ENCODE measurements at places on chromosomes 12 and 14.

DNA sequence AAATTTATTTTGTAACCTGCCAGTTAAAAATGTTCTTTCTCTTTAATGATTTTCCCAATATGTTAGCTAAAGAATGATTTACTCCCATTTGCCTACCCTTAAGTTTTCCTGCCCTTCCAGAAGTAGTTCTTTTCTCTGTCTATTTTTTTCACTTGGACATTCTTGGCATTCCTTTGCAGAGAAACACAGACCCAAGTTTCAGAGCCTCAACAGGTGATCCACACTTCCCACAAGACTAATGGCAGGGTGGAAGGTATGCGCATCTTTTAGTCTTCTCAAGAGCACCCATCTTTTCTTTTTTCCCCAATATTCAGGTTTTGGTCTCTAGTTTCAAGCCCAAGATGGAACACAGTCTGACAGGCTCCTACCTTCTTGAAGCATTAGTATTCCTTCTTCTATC lies 420.7 kb downstream of the ADAMTS20 start:
- DNase-seq, result no peak

- no peak for DNase-seq
Measured at GRCh38 chr14:54535646-54536045, 25.9 kb downstream of the CGRRF1 start.

DNA sequence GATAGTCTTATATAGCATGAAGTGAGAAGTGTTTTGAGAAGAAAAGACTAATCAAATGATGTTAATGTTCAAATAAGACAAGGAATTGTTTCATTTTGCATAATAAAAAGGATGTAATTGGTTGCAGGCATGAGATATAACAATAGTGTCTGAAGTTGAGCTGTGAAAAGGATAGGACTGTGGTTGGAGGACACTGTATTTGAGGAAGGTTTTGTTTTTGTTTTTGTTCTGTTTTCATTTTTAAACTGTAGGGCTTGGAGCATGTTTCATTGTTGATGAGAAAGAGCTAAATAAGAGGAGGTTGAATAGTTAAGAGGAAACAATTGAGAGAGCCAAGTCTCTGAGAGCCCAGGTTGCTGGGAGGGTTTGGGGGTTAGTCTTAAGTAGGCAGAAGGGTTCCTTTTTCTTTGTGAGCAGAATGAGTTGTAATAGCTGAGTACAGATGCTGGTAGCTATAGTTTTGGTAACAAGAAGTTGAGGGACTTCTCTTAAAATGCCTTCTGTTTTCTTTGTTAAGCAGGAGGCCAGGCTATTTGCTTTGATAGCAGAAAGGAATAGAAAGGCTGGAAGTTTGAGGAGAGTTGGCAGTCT lies 58.4 kb downstream of the CCDC91 start:
- no peak for DNase-seq

- DNase-seq, result no peak
Measured at GRCh38 chr14:104135904-104136471, 2.4 kb upstream of the KIF26A start.

- DNase-seq, result no peak
Measured at GRCh38 chr12:26748741-26749431, 84.1 kb downstream of the ITPR2 start.

DNA sequence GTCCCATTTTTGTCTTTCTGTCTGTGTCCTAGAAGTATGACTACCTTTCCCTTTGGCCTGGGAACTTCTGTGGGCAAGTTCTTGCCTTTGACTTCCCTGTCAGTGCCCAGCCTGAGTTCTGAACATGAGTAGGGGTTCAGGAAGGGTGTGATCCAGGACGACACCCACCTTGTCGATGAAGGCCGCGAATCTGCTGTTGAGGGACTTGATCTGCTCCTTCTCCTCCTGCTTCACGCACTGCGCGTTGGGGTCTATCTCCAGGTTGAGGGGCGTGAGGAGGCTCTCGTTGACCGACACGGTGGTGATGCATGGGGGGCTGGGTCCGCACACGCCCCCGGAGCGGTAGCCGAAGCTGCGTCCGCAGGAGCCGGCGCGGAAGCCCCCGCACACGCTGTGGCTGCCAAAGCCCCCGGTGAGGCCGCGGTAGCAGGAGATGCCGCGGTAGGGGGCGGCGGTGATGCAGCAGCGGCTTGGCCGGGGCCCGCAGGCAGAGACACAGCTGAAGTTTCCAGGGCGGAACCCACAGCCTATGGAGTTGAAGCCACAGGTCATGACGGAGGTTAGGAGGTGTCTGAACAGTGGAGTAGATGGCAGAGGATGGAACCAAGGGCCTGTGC lies at the start of gene KRT83:
Gene KRT83, minus strand, starts transcription at position 615 of the 617 bp plus-strand sequence. Its CDS starts 63 bp downstream, at position 552.
- DNase-seq, result no peak

DNA sequence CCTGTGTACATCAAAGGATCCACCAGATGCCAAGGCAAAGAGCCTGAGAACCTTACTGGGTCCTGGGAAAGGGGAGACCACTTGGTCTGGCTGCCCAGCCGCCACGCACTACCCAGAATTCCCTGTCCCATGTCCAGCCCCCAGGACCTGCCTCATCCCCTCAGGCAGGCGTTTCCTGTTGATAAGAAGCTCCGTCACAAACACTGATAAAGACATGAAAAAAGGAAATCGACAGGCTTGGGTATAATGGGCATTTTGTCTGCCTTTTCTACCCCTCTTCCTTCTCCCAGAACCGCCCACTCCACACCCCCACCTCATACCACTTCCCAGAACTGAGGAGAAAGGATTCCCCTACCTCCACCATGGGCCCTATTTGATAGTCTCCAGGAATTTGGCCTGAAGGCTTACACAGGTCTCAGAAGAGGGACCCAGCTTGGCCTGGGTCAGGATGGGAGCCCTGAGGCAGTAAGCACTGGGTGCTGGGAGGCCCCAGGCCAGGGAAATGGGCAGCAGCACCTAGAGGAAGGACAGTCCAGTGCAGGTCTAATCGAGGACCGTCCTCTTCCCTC lies 18.8 kb downstream of the ACVRL1 start:
- DNase-seq, result no peak

DNA sequence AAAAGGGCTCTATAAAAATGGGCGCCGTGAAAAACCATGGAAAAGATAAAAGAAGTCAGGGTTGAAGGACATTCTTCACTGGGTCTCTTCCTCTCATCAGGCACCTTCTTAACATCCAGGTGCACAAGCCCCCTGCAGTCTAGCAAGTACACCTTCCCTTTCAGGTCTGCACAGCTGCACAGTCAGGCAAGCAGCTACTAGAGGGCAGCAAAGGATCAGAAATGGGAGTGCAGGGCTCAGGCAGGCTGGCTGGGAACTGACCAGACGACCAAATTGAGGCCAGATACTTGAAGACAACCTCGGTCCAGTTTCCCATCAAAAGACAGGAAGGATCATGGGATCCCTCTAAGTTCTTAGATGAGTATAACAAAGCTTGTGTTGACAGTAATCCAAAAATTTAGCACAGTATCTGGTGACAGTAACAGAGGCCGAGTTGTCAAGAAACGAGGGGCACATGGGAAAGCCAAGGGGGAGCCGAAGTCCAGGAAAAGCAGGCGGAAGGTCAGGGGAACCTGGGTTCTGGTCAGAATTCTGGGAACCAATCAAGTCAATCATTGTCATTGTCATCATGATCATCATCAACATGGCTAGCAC lies 10.1 kb upstream of the GRIP1 start:
- DNase-seq, result no peak

- DNase-seq, result no peak
Measured at GRCh38 chr12:49941556-49942511, 8.7 kb upstream of the AQP2 start.

GRCh38 chr12:15599266-15600037 lies 189.7 kb downstream of the EPS8 start:
- no peak for DNase-seq

DNA sequence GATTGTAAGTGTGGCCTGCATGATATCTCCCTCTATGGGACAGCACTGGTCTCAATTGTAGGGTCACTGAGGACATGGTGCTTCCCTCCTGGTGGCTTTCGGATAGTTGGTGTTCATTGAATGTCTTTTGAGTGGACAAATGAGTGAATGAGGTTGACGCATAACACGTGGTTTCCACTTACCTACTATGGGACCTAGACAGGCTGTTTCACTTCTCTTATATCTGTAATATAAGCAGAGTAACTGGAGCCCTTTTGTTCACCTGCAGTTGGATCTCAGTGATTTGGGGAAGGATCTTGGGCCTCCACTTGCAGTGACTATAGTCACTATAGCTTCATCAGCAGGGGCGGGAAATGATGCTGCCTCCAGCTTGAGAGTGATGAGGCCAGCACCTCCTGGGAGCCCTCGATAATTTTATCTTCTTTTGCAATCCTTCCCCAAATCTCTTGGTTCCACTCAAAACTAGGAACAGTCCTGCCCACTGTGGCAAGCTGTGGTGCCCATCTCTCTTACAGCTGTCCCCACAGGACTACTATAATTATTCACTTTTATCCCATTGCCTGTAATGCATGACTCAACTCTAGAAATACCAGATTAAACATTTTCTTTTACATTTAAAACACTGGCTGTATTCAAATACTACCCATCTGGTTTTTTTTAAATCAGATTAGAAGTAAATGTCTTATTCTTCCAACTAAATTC lies 242.9 kb downstream of the CHST11 start:
- no peak for DNase-seq

GRCh38 chr14:94363151-94363624 lies 25.2 kb downstream of the SERPINA1 start:
- DNase-seq, result no peak

GRCh38 chr12:127579446-127579845 lies 687.5 kb upstream of the TMEM132C start:
- no peak for DNase-seq

- DNase-seq, result no peak
Measured at GRCh38 chr14:81331229-81332021, 68.7 kb downstream of the STON2 start.

GRCh38 chr12:26283046-26283445 lies 87.7 kb downstream of the SSPN start:
- no peak for DNase-seq

DNA sequence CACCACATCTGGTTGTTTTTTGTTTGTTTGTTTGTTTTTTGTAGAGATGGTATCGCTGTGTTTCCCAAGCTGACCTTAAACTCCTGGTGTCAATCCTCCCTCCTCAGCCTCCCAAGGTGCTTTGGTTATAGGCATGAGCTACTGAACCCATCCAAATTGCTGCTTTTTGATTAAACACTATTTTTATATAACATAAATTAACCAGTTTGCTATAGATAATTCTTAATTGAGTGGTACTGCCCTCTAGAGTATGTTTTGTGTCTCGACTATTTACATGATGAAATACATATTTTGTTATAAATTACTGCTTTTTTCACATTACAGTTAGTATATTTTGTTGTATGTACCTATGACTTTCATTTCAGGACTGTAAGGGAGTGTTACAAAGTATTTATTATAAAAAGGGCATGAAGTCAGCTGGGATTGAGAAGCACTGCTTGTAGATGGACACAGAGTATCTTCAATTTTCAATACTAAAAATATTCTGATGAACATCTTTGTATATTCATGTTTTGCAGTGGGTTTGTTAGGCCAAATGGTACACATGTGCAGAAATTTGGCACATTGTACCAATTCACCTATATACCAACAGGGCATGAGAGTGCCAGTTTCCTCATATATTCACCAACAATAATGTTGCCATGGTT lies 14.9 kb upstream of the SCAF11 start:
- DNase-seq, result no peak

- no peak for DNase-seq
Measured at GRCh38 chr12:1093166-1093751, 102.2 kb downstream of the ERC1 start.

GRCh38 chr14:49954171-49954631 lies 61.3 kb downstream of the ARF6 start:
- DNase-seq, result no peak

DNA sequence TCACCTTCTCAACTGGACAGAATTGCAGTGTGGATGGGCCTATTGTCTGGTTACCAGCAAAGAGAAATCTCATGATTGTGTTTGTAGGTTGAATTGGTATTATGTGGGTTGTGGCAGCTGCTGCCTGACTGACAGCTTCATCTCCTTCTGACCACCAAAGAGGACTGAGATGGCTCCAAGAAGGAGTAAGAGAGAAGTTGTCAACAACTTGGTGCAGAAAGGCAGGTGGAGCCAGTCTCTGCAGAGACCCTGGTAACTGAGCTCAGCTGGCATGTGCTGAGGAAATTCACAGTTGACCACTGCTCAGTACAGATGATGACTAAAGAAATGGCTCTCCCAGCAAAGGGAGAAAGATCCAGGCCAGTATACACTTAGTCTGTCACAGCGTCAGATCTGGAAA lies 240.0 kb upstream of the AMIGO2 start:
- no peak for DNase-seq

DNA sequence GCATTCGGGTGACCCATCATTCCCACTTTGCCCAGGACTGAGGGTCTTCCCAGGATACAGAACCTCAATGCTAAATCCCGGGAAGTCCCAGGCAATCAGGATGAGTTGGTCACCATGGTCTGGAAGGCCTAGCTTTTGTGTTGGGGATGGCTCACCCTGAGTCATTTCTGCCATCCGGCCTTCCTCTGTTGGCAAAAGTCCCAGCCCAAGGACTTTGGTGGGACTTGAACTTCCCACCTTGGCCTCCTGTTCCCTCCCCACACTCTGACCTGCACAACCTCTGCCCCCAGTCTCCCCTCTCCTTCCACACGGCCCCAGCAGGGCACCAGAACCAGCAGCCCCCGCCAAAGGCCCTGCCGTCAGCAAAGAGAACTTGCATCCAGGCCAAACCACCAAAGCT lies 24.6 kb upstream of the NCOR2 start:
- DNase-seq, result no peak

- no peak for DNase-seq
Measured at GRCh38 chr12:29152223-29152868, 3.3 kb downstream of the FAR2 start.

DNA sequence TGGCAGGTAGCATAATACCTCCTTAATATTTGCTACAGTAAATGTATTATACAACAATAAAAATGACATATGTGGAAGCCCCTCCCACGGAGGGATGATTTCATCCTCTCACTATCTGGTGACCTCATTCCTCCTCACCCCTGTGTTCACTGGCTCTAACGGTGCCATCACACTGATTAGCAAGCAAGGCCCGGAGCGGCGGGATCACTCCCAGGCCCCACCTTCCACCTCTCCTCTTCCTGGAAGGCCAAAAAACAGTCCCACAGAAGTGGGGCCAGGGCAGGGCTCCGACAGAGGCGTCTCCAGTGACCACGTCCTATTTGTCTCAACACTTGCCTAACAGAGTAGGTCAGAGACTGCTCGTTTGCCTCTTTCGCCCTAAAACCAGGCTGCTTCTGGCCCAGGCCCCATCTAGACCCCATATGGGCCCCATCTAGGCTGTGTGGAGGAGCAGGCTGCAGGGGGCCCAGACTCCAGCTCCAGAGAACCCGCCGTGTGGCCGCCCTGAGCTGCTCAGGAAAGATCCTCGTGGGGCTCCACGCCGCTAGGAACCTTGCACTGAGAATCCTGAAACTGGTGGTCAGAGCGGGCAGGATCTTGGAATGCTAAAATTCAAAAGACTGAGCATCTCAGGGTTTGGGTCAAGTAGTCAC lies 3.7 kb downstream of the SELPLG start:
- no peak for DNase-seq

GRCh38 chr12:63934936-63935335 lies 90.4 kb downstream of the SRGAP1 start:
- DNase-seq, result no peak

DNA sequence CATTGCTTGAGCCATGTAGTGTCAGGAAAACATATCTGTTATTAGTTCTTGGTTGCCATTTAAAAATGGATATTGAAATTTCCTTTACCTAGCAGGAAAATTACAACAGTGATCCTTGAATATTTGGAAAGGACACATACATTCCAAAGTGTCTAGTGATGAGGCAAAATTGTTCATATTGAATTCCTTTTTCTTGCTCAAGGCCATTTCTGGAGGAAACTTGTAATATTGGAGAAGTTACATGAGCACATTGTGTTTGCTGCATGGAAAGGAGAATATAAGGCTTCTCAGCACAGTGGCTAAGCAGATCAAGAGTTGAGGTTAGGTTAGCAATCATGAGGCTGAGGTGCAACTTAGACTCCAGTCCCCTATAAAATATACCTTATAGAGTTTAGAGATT lies 121.9 kb downstream of the PDE3A start:
- no peak for DNase-seq

All from kidney epithelial cell (primary cell).